ENCODE measurements at places on chromosomes 3 and 15.

GRCh38 chr3:99768126-99768525 lies 49.5 kb upstream of the CMSS1 start:
- no peak for DNase-seq

GRCh38 chr3:101203411-101203810 lies 117.0 kb downstream of the IMPG2 start:
- no peak for DNase-seq

DNA sequence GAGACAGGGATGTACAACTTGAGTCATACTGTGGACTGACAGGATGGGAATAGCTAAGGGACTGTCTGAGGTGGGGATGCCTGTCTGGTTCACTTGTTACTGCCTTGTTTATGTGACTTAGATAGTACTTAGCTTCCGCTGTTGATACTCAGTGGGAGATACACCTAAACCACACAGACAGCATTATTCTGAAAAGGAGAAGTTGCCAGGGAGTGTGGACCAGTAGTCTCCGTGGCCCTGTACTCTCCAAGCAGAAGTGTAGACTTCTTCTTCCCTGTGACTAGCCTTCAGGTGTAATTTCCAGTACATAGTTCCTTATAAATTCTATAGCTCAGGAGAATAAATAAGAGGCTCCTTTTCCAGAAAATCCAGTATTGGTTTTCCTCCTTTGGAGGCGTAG lies 5.1 kb downstream of the HIGD2B start:
- DNase-seq: no peak

GRCh38 chr3:29527246-29527645 lies 246.4 kb downstream of the RBMS3 start:
- DNase-seq: no peak

DNA sequence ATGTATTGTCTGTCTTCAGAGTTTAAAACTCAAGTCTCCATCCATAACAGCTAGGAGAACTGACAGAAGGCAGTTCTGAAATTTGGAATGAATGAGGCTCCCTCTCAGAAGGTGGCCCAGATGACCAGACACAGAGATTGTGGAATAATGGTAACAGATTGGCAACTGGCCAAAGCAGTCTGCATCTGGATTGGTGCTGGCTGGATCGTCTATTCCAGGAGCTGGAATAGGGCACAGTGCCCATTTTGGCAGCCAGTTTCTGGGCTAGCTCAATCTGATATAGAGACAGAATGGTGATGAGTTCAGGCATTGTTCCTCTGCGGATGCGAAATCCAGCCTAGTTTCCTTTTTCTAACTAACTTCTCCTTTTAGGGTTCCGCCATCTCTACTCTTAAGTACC lies 851.7 kb downstream of the PDCD6IP start:
- DNase-seq: no peak
